RCC 7860 (cell line): ENCODE measurements at places on chromosomes 13 and 19.

- no peak for DNase-seq
These were observed 9.1 kb upstream of the C19orf12 start for GRCh38 chr19:29724102-29724641.

DNA sequence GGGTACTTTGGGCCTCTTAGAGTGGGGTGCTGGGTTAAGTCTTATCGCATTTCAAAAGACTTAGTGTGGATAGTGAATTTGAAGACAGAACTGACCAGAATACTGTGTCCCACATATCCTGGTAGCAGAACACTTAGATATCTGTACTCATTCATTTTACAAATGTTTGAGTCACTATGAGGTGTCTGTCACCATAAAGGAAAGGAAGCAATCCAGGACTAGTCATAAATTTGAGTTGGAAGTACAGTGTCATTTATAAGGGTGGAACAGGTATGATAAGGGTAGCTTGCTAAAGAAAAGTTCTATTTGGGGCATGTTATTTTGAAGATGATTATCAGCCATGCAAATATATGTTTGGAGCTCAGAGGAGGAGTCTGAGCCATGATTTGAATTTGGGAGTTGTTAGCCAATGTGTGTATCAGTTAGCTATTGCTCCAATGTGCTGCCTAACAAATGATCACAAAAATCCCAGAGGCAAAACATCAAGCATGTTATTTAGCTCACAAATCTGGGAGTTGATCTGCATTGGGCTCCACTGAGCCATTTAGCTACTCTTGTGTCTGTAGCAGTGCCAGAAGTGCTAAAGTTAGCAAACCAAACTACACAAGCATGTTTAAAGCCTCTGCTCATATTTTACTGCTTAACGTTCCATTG, 20.3 kb downstream of the ZNF699 start:
- no peak for DNase-seq

- DNase-seq, result no peak
These were observed 71.2 kb downstream of the MYO16 start for GRCh38 chr13:108700422-108701170.

GRCh38 chr13:110812121-110812868, 98.8 kb downstream of the ING1 start:
- no peak for DNase-seq

DNA sequence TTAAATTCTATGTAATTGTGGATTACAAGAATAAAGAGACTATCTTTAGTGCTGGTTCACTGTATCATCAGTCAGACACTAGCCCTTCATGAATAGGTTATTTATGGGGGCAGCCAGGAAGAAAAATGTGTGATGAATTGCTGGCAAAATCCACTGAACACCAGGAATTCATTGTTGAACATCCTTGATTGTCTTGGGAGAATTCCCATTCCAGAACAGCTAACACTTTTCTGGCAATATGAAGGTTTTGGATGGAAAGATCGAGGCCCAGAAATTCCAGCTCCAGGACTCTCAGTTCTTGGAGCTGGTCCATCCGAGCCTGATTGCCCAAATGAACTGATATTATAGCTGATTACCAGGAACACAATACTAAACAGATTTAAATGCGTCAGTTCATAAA, 11.5 kb upstream of the SPART start:
- DNase-seq, result no peak

GRCh38 chr13:50376895-50377575, 361.8 kb downstream of the KCNRG start:
- DNase-seq, result peak; percentile 5

DNA sequence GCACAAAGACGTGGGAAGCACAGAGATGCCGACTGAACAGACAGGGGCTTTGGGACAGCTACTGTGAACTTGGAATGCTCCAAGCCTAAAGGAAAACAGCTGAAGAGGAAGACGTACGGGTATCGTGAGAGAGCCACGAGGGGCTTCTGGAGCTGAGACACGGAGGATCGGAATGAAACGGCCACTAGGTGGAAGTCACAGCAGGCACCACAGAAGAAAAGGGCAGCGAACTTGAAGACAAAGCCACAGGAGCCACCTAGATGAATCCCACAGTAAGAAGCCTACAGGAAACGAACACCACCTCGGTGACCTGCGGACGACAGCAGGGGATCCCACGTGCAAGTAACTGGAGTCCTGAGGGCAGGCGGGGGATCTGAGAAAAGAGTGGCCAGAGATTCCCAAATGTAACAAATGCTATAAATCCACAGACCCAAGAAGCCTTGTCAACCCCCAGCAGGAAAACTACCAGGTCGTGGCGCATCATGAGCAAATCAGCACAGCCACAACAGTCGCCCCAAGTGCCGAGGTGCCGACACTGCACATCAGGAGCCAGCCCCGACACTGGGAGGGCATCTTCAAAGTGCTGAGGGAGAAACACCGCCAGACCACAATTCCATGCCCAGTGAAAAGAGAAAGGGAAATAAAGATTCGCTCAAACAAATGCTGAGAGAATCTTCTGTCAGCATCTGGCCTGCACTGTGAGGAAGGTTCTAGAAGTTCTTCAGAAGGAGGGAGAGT, 39.3 kb upstream of the ISYNA1 start:
- DNase-seq, result no peak

DNA sequence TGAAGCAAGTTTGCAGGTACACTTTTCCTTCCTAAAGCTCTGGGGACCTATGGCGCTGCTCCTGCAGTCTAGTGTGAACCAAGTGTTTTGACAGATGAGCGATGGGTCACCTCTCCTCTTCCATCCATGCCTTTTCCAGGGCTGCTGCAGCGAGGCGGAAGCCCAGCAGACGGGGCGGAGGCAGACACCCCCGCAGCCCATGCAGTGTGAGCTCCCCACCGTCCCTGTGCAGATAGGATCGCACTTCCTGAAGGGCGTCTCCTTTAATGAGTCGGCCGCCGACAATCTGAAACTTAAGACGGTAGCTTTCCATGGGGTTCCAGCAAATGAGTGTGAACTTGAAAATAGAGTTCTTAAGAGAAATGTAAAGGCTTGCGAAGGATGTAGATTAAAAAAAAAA, 37.1 kb upstream of the GPI start:
- DNase-seq, result no peak

DNA sequence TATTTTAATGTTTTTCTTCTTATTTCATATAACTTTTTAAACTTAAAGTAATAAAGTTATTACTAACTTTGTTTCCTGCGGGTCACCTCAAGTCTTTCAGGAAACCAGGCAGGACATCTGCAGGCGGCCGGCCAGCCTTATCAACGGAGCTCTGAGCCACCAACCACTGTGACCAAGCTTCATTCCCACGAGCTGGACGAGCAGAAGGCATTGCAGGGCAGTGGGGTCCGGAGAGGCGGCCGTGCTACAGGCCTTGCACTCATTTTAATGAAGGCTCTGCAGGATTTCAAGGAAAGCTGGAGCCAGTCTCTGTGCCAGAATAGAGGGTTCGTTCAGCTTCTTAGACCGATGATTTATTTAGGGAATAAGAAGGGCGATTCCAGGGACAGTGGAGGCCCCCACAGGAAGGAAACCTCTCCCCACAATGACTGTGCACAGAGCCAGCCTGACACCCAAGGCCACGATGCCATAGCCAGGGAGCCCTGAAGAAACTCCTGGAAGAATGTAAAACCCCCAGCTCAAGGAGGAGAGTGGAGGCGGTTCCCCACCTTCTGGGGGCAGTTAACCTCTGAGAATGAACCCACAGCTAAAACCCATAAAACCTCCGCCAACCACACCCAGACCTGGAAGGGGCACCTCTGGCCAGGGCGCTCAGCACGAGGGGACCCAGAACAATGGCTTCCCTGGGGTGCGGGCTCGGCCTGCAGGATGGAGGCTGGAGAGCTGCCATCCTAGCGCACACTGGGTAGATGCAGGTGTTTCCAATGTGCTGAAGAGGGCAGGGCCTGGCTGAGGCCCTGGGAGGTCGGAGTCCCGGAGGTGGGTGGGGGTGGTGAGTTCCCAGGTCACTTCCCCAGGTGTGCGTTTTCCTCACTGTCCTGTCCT, 75.0 kb downstream of the RASA3 start:
- DNase-seq, result no peak

DNA sequence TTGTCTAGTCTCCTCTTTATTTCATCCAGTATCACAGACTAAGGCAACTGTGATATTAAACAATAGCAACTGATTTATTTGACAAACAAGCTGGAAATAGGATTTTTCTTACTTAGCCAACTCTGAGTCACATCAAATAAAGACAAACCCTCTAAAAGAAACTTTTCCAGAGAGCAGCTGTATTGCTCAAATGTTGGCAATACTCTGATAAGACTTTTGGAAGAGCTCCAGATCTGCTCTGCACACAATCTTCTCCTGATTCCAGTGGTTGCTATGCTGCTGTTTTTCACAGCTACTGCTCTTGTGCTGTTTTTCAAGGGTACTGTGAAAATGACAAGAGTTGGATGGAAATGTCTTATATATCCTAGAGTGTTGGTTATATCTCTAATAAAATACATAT, 1479.2 kb downstream of the SLITRK5 start:
- DNase-seq, result no peak

- DNase-seq, result no peak
These were observed 16.0 kb upstream of the GTF2F2 start for GRCh38 chr13:45104261-45104660.

GRCh38 chr19:30163663-30164062, 208.5 kb upstream of the ZNF536 start:
- DNase-seq, result no peak

DNA sequence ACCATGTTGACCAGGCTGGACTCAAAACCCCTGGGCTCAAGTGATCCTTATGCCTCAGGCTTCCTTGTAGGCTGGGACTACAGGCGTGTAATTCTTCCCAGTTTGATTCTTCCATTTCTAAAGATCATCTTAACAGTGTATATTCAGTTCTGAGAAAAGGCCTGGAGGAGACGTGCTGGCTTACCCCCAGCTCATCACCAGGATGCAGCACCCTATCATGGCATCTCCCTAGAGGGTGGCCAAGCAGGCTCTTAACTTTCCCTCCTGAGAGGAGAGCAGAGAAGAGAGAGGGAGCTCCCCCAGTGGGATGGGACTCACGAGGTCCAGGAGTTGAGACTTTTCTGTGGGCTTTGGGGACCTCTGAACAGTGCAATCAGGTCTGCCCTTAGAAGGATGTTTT, 2.1 kb upstream of the TUBA3C start:
- DNase-seq, result no peak

DNA sequence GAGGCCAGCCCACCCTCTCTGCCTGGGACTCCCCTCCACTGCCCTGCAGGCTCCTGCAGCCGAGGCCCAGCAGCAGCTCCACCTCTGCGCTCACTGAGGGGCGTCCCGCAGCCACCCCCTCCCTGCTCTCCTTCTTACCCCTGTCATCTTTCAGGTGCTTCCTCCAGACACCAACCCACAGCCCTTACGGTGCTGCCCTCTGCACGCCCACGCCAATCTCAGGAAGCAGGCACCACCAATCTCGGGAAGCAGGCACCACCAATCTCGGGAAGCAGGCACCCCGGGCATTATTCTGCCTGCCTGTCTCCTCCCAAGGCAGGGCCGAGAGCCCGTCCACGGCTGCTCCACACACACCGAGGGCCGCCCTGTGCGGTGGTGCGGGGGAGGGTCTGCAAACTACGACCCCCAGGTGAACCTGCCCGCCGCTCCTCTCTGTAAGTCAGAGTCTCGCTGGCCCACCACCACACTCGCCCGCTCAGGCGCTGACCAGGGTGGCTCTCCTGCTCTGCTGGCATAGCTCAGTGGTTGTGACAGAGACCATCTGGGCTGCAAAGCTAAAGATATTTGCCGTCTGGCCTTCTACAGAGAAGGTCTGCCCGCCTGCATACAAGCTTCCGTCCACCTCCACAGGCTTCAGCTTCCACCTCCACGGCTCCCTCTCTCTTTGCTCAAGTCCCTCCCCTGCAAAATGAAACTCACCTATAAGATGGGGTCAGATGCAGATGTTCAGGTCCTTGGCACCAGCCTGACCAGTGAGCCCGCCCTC, 2.9 kb downstream of the LSM7 start:
- DNase-seq, result no peak

DNA sequence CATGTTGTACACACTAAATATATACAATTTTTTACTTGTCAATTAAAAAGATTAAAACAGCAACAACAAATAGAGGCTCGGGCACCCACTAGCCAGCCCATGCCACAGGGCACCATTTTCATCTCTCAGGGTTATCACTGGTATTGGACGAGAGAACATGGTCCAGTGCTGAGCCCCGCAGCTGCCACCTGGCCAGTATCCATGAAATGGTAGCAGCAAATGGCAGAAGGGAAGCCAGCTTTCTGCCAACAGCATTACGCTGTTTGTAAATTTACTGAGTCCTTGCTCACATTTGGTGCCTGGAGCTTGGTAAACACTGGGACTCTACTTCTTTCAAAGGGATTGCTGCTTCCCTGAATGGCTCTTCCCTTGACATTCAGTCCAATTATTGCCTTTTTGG, 87.9 kb upstream of the WASF3 start:
- no peak for DNase-seq

DNA sequence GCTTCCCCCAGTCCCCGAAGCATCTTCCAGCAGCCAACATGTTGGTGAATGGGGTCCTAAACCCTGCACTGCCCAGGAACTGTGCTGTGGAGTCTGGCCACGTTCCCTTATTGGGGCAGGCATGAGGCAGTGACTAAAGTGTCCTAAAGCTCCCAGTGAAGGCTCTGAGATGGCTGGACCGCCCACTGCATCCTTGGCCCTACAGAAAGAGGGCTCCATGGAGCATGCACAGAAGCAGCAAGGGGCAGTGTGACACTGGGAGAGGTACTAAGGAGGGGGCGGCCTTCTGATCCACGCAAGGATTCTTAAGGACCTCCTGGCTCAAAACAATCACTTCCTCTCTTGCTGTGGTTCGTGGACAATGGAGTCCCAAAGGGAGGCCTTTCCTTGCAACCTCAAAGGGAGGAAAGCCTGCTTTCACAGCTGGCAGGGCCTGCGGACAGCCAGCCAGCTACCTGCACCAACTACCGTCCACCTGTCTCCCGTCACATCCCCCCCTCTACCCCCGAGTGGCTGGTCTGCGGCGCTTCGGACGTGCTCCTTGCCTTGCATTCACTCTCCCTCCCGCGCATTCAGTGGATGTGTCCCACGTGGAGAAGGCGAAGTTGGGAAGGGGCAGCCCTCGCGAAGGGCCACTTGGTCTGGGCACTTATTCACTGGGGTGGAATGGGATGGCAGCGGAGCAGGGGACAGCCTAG, 63.9 kb upstream of the STARD13 start:
- DNase-seq, result peak; percentile 10

DNA sequence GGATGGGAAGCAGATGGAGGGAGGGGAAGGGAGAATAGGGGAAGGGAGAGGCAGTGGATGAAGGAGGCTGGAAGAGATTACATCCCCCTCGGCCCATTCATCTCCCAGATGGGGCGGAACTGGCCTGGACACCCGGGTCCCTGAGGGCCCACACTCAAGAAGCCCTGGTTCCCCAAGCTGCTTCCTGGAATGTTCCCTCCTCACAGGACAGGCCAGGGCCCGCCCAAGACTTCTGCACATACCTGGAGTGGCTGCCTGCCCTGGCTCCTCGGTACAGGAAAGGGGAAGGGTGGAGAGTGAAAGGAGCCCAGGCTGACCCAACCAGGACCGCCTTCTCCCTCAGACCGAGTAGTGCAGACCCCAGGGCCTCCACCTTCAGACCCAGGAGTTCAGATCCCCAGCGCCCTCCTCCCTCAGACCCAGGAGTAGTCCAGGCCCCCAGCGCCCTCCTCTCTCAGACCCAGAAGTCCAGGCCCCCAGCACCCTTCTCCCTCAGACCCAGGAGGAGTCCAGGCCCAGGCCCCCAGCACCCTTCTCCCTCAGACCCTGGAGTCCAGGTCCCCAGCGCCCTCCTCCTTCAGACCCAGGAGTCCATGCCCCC, 489 bp downstream of the NTF4 start:
- no peak for DNase-seq
